ENCODE measurements at places on chromosomes 3 and 15.

DNA sequence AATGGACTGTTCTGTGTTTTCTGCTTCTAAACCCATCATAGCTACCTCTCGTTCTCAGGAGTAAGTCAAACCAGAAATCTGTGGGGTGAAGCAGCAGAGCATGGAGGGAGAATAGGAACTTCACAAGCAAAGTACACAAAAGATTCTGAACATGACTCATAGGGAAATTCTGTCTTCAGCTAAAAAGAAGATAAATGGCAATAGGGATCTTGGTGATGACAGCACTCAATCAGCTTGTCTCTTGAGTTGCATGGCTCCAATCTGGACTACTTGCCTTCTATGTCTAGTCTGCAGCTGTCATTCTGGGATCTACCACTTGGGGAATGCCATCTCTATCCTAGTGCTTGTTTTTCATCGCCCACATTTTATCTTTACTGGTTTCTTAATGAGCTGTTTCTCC is 13.5 kb upstream of the GRAMD1C start:
- no peak for DNase-seq

GRCh38 chr15:47756872-47757271 is 39.6 kb downstream of the SEMA6D start:
- peak; percentile 48 for DNase-seq

GRCh38 chr15:84552896-84553295 is 47.9 kb upstream of the ZSCAN2 start:
- DNase-seq: no peak

- DNase-seq: peak; percentile 65
Observed at GRCh38 chr3:184543843-184544512, 17.6 kb upstream of the EPHB3 start.

DNA sequence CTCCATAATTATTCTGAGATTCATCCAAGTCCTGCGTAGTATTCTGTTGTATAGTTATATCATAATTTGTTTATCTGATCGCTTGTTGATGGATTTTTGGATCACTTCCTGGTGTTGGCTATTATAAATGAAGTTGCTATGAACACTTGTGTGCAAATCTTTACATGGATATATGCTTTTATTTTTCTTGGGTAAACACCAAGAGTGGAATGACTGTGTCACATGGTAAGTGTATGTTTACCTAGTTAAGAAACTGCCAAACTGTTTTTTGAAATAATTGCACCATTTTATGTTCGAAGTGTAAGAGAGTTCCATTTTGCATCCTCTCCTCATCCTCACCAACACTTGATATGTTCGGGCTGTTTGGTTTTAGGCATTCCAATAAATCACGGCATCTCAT is 360.4 kb upstream of the FRG2C start:
- DNase-seq: no peak

DNA sequence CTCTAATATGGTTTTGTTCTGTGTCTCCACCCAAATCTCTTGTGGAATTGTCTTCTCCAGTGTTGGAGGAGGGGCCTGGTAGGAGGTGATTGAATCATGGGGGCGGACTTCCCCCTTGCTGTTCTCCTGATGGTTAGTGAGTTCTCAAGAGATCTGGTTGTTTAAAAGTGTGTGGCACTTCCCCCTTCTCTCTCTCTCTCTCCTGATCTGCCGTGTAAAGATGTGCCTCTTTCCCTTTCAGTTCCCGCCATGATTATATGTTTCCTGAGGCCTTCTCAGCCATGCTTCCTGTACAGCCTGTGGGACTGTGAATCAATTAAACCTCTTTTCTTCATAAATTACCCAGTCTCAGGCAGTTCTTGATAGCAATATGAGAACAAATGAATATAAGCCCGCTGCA is 33.1 kb downstream of the RETNLB start:
- DNase-seq: no peak

- no peak for DNase-seq
Observed at GRCh38 chr15:83470887-83471286, 23.7 kb downstream of the SH3GL3 start.

- no peak for DNase-seq
Observed at GRCh38 chr3:37559461-37559860, 302.2 kb upstream of the CTDSPL start.

GRCh38 chr3:61812517-61812916 is 251.1 kb downstream of the PTPRG start:
- no peak for DNase-seq

DNA sequence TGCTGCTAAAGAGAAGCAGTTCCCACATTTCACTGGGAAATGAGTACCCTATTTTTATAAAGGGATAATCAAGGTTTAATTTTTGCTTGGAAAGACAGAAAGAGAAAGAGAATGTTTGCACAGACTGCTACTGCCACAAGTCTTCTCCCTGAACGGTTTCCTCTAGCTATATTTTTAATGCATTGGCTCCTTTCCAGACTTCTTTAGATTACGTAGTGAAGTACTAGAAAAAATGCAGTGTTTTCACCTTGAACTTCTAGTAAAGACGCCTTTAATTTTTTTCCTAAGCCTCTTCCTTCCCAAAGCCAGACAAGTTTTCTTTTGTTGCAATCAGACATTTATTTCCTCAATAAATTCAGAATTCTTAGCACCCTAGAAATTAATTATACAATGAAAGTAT is 248.3 kb upstream of the CCDC54 start:
- no peak for DNase-seq

GRCh38 chr3:189685860-189686259 is 54.7 kb downstream of the TP63 start:
- no peak for DNase-seq

GRCh38 chr3:177174607-177175170 is 22.6 kb downstream of the TBL1XR1 start:
- DNase-seq: no peak

GRCh38 chr3:181056136-181056732 is 66.7 kb upstream of the DNAJC19 start:
- DNase-seq: no peak

DNA sequence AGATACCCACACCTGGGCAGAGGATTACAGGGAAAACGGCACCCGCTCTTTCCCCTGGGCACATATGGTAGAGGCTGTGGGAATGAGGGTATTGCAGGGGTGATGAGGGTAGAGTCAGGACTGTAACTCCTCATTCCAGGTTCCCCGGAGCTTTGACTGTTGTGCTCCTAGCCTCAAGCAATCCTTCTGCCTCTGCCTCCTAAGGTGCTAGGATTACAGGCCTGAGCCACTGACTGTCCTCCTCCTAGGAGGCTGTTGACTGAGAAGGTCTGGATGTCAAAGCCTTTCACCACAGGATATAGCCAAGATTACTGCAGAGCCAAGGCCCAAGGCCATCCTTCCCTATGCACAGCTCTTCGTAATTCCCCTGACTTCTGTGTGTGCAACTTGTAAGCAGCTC is 1.1 kb upstream of the MPI start:
- DNase-seq: no peak

DNA sequence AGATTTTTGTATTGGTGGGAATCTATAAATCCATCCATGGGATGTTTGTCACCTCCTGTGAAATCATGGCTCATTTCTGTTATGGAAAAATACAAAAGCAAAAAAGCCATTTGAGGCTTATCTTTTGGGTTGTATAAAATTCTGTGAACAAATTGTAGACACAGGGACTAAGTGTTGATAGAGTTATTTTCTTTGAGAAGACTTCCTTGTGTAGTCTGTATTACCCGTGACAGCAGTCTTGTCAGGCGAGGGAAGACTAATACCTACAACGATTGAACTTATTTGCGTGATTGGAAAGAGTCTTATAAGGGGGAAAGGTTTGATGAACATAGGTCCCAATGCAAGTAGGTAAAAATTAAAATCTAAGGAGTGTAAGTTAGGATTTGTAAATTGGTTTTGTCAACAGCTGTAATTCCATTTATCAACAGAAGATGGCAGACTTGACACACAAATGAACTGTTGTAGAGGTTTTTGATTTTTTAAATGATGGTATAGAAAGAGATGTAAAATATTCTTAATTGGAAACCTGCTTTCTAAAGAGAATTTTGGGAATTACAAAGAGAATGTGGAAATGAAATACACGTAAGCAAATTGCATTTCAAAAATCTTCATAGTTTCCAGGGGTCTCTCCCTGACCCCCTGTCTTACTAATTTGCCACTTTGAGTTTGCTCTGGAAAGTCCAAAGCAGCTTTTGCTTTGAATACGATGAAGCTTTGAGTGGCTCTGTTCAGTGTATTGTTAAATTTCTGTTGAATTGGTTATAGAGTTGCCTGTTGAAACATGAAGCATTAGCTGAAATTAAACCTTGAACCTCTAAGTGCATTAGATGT is 33.2 kb downstream of the SLC25A26 start:
- DNase-seq: no peak

DNA sequence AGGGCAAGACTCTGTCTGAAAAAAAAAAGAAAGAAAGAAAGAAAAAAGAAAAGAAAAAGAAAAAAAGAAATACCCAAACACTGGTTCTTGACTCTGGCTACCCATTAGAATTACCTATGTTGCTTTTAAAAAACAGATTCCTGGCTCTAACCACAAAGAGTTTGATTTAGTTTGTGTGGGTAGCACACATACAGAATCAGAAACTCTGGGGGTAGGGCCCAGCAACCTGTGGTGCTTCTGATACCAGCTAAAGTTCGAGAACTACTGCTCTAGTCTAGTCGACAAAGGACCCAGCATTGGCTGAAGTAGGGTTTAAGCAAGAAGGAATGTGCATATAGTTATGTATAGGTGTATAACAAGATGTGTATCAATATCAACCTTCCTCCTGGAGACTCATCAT is 392.7 kb downstream of the EFHB start:
- no peak for DNase-seq

DNA sequence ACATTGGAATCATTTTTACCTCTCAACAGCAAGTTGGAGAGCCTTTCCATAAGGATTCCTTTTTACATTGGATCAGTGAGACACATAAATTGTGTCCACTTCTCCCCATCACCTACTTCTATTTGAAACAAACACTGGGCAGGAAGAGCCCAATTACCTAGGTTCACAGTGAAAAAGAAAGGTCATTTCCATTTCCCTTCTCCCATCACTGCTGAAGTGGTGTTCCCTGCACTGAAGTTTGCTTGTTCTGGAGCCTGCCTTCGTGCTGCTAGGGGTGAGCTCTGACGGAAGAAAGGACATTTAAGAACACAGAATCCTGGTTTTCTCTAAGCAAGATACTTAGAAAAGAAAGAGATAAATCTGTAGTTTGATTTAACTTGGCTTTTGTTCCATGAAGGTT is 123.8 kb upstream of the ZBTB20 start:
- DNase-seq: no peak

GRCh38 chr15:59174835-59175831 is 31.5 kb upstream of the LDHAL6B start:
- DNase-seq: peak; percentile 38

- no peak for DNase-seq
Observed at GRCh38 chr15:78272776-78273175, 8.4 kb downstream of the DNAJA4 start.

DNA sequence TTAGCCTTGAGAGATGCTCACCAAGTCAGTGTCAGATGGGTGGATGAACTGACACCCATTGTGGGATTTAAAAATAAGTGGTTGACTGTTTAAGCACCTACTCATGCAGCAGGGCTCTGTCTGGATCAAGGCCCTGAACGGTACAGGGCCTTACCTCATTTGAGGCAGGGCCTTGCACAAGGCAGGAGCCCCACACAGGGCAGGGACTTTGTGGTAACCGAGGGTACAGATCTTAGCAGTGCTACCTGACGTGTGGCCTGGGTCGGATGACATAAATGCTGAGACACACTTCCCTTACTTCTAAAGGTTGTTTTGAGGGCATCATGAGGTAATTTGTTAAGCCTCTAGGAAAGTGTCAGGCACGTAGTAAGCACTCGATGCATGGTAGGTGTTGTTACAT is 59.5 kb upstream of the PLXNA1 start:
- DNase-seq: no peak

DNA sequence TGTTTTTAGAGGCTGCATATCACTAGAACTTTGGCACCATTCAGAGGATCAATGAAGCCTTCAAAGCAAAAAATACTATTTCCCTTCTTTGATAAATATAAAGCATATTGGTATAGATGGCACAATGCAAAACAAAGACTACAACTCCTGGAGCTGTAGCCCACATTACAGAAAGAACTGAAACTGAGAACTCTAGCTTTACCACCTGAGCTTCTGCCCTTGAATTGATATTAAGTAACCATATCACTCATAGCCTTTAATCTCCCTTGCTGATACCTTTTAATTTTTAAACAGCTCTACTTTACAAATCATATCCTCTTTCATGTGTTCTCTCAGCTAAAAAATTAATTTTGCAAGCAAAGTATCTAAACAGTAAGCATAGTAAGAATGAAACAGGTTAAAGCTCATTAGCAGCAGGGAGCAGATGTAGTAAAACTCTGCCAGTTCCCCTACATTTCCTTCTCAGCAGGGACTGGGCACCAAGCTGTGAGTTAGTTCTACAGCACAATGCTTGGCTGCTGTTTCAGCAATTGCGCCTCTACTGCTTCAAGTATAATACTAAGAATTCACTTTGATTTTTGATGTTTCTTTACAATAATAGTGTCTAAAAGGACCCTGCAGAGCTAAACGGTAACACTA is 97.9 kb upstream of the NANOGP8 start:
- no peak for DNase-seq

DNA sequence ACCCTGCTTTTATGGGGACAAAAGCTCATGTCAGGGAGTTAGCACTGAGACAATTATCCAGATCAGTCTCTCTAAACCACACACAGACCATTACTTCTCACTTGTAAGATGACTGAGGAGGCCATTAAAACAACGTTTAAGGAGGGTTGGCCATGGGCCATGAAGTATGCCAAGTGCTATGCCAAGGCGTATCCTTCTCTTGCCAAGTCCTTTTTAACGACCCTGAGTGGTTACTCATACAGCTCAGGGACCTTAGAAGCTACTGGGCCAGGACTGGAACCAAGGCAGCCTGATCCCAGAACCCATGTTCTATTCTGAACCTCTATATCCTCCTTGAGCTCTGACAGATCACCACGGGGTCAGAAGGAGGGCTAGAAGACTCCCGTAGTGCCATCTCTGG is 50.0 kb downstream of the NMNAT3 start:
- no peak for DNase-seq

DNA sequence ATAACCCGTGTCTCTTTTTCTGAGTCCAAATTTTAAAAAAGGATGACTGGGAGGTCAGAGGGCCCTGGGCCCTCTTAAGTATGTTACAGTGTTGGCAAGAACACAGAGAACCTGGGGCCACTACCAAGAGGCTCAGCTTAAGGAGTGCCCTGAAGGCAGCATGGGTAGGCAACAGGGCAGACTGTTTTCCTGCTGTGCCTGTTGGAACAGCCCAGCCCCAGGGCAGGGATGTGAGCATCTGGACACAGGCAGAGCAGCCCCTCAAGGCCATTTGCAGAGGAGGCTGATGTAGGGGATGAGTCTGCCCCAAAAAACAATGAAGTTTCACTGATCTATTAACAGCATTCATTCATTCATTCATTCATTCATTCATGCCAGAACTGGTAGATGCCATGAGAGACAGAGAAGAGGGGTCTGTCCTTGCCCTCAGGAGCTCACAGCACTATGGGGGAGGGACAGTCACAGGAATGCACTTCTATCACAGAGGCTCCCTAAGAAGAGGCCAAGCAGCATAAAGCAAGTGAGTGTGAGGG is 2.2 kb upstream of the LTF start:
- no peak for DNase-seq

DNA sequence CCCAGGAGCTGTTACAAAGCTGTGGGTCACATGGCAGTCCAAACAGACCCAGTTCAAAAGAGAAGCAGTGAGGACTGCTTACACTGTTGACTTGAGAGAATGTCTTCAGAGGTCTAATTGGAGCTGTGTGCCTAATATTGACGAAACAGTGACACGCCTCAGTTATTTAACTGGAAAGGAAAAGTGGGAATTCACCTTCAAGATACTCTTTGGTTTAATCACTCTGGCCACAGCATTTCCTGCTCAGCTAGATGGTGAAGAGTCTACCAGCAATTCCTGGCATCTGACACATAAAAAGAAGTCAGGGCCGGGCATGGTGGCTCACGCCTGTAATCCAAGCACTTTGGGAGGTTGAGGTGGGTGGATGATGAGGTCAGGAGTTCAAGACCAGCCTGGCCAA is 326.4 kb downstream of the SV2B start:
- no peak for DNase-seq

Data from ovary (tissue), 10 donors.